ENCODE measurements at places on chromosomes 7 and 10.

GRCh38 chr7:12090757-12091221 lies 120.3 kb upstream of the TMEM106B start:
- DNase-seq: no peak

DNA sequence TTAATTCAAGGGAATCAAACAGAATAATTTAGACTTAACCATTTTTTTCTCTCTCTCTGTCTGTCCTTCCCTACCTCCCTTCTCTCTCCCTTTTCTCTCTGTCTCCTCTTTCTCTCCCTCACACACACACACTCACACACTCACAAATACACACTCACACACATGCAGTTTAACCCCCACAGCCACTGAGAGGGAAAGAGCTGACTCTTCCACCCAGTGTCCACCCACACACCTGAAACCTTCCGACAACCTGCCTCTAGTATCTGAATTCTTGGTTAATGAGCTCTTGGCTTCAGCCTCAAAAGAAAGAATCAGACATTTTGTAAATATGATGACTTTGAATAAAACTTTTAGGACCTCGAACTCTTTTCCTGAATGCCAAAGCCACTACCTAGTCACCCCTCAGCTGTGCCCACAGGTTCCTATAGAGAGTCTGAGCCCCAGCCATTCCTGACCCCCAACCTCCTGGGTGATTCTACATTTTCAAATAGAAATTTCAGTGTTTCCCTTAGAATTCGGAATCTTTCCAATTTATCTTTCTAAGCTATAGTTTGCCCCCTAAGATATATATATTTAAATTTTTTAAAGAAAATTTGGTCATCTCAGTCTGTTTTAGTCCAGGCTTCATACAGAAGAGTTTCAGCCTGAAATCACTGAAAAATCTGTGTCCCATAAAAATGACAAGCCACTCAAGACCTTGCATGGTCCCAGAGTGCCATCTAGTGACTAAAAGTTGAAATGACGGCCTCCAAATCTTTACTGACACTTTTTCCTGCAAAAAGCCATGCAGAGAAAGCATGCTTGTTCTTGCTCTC lies 202.8 kb downstream of the IPMK start:
- DNase-seq: no peak

DNA sequence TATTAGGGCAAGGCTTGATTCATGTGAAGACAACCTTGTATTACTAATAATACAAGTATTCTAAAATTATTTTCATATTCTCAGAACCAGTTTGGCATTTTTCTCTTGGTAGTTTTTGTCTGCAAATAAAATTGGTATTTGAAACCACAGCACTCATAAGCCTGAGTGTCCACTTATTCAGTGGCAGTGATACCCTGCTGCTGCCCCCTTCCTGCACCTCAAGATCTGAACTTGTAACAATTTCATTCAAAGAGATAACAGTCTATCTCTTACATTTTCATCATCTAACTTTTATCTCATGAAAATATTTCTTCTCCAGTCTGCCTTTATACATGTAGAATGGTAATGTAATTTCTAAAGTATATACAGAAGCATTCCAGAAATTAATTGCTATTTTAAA lies 9.3 kb downstream of the TFAM start:
- DNase-seq: no peak

GRCh38 chr10:48792687-48793096 lies 108.0 kb downstream of the WDFY4 start:
- no peak for DNase-seq
